Fibroblast of villous mesenchyme (primary cell): ENCODE measurements at places on chromosomes 4 and X.

GRCh38 chr4:81021142-81021944 lies 9.2 kb upstream of the BMP3 start:
- DNase-seq, result no peak

GRCh38 chr4:187141101-187141500 lies 417.4 kb upstream of the FAT1 start:
- DNase-seq, result no peak

DNA sequence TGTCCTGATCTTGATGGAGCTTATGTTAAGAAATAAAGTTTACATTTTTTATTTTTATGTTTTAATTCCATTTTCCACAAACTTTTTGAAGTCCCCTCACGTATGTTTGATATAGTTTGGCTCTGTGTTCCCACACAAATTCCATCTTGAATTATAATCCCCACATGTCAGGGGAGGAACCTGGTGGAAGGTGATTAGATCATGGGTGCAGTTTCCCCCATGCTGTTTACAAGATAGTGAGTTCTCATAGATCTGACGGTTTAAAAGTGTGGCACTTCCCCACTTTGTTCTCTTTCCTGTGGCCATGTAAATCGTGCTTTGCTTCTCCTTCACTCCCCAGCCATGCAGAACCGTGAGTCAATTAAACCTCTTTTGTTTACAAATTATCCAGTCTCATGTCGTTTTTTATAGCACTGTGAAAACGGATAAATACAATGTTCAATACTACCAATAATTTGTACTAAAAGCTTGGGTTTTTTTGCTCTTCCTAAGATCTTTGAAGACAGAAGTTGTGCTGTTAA lies 89.8 kb downstream of the PAPSS1 start:
- DNase-seq, result no peak

DNA sequence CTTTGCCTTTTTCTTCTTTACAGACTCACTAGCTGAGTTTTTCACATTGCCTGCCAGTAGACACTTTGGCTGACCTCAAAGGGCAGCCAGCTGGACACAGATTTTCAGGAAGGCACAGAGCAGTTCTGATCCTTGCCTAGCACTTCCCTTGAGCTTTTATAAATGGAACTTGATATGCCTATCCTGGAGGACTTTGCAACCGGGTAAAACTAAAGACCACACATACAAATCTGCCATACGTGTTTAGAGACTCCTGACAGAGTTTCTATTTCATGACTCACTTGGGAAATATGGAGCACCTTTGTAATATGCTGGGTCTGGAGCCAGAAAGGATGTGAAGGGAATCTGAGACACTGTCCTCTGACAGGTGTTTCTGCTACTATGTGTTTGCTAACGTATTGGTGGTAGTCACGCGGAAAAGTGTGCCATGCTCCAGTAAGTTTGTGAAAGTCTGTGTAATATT lies 56.7 kb upstream of the RASSF6 start:
- DNase-seq, result no peak

- DNase-seq, result no peak
Measured at GRCh38 chrX:22073928-22074327, 41.8 kb downstream of the PHEX start.

DNA sequence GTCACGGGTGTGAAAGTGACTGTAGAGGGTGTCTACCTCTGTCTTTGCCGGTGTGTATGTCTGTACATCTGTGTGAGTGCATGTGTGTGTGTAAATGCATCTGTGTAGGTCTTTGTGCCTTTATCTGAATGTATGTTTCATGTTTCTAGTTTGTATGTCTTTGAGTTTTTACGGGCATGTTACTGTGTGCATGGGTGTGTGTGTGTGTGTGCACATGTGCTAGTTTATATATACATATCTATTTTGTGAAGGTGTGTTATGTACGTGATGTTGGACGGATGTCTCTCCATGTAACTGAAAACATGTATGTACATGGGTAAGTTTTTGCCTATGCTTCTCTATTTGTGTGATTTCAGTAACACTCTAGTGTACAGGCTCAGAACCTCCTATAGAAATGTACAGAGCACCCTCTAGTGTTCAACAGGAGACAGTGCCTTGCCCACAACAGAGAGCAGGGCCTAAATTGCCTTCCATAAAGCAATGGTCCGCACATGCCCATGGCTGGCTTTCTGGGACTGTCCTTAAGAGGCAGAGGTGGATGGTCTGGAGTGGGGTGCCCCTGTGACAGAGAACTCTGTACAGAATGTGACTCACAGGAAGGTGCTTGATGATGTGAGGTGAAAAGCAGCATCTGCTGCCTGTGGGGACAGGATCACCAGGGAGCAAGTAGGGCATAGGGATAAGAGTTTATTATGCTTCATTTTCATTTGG lies 343.5 kb downstream of the RAPGEF2 start:
- peak; percentile 83 for DNase-seq

- DNase-seq, result no peak
Measured at GRCh38 chrX:15014281-15014680, 141.1 kb downstream of the MOSPD2 start.

DNA sequence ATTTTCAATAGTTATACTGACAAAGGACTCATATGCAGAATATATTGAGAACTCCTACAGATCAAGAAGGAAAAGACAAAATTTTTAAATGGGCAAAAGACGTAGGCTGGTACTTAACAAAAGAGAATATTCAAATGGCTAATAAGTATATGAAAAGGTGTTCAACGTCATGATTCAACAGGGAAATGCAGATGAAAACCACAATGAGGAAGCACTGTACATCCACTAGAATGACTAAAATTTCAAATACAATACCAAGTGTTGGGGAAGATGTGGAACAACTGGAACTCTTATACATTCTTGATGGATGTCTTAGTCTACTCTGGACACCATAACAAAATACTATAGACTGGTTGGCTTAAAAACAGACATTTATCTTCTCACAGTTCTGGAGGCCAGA lies 1.3 kb upstream of the MRFAP1L1 start:
- no peak for DNase-seq

- peak; percentile 29 for DNase-seq
Measured at GRCh38 chr4:53147197-53147596, 218.7 kb downstream of the SCFD2 start.

DNA sequence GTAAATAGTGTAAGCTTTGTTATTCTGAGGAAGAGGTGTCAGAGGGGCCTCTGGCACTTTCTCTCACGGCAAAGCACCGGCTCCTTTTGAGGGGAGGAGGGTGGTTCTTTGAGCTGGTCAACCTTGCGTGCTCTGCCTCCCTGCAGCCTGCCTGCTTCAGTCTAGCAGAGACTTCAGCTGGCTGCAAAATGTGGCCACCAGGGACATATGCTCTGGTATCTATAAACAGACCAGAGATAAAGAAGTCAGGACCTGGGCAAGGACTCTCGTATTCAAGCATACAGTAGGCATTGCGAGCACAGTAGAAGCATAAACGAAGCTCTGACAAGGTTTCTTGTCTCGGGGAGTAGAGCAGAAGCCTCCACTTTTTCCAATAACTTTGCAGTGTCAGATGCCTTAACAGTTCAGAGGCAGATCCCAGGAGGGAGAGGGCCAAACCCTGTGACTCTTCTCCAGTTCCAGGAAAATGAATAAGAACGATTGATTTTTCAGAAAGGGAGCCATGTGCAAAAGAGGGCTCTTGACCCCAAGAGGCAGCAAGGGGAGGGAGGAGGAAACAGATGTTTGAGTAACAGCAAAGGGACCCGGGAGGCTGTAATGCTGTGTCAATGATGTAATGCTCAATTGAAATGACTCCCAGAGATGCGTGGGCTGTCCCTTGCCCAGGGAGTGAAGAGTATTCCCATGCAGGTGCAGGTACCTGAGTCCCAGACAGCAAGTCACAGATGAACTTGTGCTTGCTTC lies 57.9 kb upstream of the TEX13D start:
- no peak for DNase-seq

GRCh38 chr4:121789960-121790829 lies 10.9 kb upstream of the EXOSC9 start:
- DNase-seq, result peak; percentile 49

- DNase-seq, result peak; percentile 45
Measured at GRCh38 chrX:7996414-7996813, 69.2 kb upstream of the PNPLA4 start.

- DNase-seq, result no peak
Measured at GRCh38 chr4:54912155-54912554, 213.2 kb downstream of the KDR start.

DNA sequence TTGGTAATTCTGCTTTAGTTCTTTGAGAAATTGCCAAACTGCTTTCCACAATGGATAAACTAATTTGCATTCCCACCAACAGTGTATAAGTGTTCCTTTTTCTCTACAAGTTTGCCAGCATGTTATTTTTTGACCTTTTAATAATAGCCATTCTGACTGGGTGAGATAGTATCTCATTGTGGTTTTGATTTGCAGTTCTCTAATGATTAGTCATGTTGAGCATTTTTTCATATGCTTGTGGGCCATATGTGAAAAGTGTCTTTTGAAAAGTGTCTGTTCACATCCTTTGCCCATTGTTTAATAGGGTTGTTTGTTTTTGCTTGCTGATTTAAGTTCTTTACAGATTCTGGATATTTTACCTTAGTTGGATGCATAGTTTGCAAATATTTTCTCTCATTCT lies 25.9 kb downstream of the ENPEP start:
- DNase-seq, result no peak

DNA sequence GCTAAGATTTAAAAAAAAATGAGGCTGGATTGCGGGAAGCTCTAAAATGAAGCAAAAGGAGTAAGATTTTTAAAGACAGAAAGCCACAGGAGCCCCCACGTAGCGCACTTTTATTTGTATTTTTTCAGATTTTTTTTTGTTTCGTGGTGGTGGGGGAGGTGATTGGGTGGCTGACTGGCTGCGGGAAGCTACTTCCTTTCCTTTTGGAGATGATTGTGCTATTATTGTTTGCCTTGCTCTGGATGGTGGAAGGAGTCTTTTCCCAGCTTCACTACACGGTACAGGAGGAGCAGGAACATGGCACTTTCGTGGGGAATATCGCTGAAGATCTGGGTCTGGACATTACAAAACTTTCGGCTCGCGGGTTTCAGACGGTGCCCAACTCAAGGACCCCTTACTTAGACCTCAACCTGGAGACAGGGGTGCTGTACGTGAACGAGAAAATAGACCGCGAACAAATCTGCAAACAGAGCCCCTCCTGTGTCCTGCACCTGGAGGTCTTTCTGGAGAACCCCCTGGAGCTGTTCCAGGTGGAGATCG lies 908 bp downstream of the PCDH10 start:
- no peak for DNase-seq

- DNase-seq, result no peak
Measured at GRCh38 chr4:74638001-74638400, 156.3 kb downstream of the BTC start.

- no peak for DNase-seq
Measured at GRCh38 chr4:142281999-142282398, 564.1 kb downstream of the INPP4B start.

- DNase-seq, result no peak
Measured at GRCh38 chr4:101254776-101255175, 92.5 kb downstream of the PPP3CA start.

GRCh38 chr4:110075083-110075738 lies 123.2 kb downstream of the ELOVL6 start:
- DNase-seq, result no peak

GRCh38 chr4:103634236-103634635 lies 85.5 kb downstream of the TACR3 start:
- no peak for DNase-seq

DNA sequence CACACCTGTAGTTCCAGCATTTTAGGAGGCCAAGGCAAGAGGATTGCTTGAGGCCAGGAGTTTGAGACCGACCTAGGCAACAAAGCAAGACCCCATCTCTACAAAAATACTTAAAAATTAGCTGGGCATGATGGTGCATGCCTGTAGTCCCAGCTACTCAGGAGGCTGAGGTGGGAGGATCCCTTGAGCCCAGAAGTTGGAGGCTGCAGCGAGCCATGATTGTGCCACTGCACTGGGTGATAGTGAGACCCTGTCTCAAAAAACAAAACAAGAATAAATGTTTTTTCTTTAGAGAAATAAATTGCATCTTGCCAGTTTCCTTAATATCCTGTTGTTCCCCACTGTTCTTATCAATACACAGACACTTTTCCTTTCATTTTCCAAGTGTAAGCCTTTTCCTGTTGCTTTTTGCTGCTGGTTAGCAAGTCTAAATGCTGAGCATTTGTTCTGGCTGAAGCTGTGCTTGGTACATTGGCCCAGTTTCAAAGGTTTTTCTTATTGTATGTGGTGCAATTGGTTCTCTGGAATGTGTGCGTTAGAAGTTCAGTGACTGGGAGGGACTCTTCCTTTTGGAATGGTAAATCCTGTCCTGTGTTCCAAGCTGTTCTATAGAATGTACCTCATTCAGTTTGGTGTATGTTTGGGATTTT lies 98.2 kb downstream of the AFF1 start:
- DNase-seq, result peak; percentile 85

- no peak for DNase-seq
Measured at GRCh38 chrX:50088645-50089044, 112.2 kb downstream of the AKAP4 start.

GRCh38 chr4:141486375-141486997 lies 149.9 kb upstream of the IL15 start:
- DNase-seq, result peak; percentile 62

DNA sequence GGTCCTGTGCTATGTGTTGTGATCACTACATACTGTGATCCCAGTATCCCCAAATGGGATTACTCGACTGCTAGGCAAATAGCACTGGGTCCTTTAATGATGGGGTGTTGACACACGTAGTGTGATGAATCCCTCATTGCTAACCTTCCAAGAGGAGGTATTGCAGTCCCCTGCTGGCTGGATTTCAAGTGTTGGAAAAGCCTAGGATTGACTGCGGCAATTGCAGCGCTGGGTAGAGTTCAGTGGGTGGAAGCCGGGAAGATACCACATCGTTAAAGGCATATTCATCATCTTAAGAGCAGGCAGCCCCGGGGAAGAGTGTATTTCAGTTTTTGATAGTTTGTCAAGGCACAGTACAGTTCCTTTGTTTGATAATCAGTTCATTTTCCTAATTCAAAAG lies 159.9 kb downstream of the TRIML1 start:
- no peak for DNase-seq

DNA sequence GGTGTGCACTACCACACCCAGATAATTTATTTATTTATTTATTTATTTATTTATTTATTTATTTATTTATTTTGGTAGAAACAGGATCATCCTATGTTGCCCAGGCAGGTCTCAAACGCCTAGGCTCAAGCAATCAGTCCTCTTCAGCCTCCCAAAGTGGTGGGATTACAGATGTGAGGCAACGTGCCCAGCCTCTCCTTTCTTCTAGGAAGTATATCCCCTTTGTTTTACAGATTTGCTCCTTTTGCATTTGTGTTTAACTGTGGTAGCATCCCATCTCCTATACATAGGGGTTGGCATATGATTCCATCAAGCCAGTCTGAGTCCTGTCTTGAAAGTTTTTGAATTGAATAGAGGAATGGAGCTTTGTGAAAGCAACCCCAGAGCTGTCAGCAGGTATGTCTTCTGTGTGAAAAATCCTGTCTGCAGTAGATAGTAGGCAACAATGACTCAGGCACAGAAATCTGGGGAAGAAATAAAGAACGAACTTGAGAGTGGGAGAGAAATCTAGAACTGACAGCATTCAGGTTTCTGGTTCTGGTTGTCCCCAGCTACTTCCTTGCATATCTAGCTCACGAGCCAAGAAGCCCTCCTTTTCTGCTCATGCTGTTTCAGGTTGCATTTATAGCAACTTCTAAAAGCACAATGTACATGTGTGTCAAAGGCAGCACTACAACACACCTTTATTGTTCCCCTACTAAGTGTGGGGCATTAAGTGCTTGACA lies 113.7 kb upstream of the LSM6 start:
- no peak for DNase-seq
